PC-3 (cell line): ENCODE measurements at places on chromosomes 1 and 21. TPM values are rescaled to one million over a fixed set of nuclear protein-coding genes. Genes with fewer than 3 reads are reported as not detected.

VSIG8 gene
- total RNA-seq: 0.29 and 0.47 TPM in 2 replicates

ANGPTL3 gene
- total RNA-seq: not detected in 2 replicates

NR5A2 gene
- 0.36 and 0.40 TPM in 2 replicates for total RNA-seq

- no peak for DNase-seq
- H3K27me3 ChIP-seq: peaks cover 65% of the 10 kb centered on the region
- H3K4me3 ChIP-seq: no peak overlapping the region
- no peak overlapping the region for H3K27ac ChIP-seq
- no peaks in the 10 kb centered on the region for H3K4me1 ChIP-seq
Measured at GRCh38 chr1:29896791-29897714, 660.7 kb downstream of the PTPRU start.

BEST4 gene
- not detected in 2 replicates for total RNA-seq

- DNase-seq: no peak
- peak overlapping the region; percentile 27 for H3K27ac ChIP-seq
- H3K4me1 ChIP-seq: peaks cover 14% of the 10 kb centered on the region; the same call in 1 of the 2 replicates
- no peak overlapping the region for H3K4me3 ChIP-seq
- H3K27me3 ChIP-seq: no peaks in the 10 kb centered on the region
- peaks cover 94% of the 10 kb centered on the region for H3K36me3 ChIP-seq
Measured at GRCh38 chr1:94180650-94181049, 56.7 kb downstream of the ARHGAP29 start.
